ENCODE measurements at places on chromosomes 2 and 18.

DNA sequence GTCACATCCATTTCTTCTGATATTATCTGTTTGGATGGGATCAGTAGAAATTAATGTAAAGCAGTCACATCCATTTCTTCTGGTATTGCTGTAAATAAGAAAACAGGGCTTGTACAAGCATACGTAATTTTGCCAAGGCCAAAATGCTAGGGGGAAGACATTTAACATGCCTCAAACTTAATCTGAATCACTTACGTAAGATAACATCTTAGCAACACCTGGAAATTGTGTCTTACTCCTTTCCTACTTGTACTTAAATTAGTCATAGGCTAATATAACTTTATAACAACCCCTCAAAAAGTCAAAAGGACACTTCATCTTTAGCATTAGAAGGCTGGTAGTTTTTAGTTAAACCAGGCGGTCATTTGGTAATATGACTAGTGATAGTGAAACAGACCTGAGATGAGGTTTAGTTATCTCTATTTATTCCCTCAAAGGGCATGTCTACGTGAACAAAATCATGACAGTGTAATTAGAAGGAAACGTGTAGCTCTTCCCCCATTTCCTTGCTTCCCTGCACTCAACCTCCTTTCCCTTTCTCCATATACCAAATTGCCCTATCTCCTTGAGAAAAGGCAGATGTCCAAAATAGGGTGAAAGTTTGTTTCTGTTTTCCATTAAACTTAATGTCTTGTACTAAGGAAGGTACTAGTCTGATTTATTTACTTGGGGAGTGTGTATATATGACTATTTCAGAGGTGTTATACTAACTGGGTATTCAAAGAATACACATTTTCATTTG, 99.3 kb upstream of the FZD5 start:
- no peak for DNase-seq

GRCh38 chr2:26095758-26096157, 61.9 kb downstream of the RAB10 start:
- DNase-seq, result no peak

- no peak for DNase-seq
These were observed 494.8 kb upstream of the HS6ST1 start for GRCh38 chr2:128813352-128814034.

DNA sequence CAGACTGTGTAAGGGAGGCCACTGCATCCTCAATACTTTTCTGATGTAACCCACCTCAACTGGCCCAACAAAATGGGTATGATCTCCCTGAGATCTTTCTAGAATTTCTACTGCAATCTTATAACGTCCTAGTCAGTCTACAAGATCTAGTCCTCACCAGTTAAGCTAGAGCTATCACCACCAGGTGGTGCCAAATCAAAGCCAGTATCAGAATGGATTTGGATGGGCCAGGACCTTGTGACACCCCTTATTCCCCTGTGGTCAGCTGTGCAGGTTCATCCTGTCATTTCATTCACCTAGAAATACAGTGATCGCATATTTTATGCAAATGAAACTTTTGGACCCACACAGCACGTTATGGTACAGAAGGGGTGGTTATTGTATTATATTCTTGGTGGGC, 90.3 kb downstream of the OLA1 start:
- DNase-seq, result peak; percentile 20

DNA sequence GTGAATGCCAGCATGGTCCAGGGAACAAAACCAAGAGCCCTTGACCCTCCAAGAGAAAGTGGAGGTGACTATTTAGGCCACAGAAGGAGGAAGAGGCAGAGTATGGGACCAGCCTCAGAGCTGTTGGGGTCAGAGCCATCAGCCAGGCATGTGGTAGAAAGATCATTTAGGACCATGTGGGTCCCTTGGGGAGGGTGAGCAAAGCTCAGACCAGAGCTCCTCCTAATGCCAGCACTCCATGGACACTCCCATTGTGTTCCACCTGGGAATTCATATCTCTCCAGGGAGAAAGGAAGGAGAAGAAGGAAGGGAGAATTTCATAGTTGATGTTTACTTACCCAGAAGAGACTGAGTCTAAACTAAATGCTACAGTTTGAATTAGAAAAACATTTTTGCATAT, 73.2 kb downstream of the CYBRD1 start:
- DNase-seq, result no peak

DNA sequence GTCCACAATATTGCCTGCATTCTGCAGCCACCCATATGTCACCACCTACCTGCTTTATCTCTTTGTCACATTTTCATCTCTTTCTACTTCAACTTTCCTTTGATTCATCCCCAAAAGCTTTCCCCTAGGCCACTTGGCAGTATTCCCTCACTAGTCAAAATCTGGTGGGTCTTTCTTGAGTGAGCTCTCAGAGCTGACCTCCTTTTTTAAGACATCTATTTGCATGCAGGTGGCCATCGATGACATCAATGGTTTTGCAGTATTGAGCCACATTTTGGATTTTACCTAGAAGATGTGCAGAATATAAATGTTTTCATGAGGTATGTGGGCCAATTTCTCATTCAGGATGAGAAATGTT, 133.4 kb upstream of the REG3A start:
- no peak for DNase-seq

DNA sequence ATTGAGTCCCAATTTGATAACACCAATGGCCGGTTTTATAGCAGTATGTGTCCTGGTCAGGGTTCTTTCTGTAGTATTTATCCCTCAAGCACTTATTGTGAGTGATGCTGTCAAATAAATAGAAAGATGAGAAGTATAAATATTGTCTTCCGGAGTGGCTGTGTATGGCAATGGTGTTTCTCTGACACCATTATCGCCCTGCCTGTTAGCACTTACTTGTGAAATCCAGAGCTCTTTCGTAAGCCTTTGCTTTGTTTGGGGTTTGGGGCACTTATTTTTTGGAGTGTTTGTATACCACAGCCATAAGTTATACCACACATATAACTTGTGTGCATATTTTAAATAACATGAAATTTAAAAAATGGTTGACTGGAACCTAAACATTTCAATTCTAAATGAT, 29.3 kb downstream of the CD8B2 start:
- no peak for DNase-seq

DNA sequence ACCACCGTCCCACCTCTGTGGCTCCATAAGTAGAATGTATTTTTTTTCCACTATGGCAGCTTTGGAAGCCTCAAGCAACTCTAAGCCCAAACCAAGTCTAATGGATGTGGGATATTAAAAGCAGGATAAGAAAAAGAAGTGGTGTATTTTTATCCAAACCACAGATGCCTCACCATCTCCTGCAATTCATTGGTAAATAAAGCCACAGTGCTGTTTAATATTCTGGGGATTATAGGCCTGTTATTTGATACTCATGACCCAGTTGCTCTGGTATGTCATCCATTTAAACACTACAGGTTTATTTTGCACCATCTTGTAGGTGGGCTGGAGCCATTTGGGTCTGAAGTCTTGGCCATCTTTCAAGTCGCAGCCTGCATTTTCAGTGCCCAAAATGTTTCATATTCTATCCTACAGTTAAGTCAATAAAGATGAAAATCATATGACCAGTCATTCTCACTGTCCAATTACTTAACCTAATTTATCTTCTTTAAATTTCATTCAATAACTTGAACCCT, 279.5 kb upstream of the EPHA4 start:
- DNase-seq, result no peak

DNA sequence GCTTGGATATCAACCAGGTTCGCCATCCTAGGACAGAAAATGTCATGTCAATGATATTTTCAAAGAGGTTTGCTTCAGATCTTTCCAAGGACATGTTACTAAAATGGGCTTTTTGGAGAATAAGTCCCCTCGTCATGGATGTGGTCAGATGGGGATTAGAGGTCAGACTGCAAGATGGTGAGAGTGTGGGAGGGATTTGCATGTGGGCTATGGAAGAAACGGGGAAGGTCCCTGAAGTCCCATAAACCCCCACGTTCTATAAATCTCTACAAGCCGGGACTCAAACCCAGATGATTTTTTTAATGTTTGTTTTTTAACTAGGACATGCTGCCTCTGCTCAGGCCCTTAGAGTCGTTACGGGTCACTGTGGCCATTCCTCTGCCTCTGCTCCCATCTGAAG, 37.7 kb upstream of the IGFBP5 start:
- DNase-seq, result no peak

DNA sequence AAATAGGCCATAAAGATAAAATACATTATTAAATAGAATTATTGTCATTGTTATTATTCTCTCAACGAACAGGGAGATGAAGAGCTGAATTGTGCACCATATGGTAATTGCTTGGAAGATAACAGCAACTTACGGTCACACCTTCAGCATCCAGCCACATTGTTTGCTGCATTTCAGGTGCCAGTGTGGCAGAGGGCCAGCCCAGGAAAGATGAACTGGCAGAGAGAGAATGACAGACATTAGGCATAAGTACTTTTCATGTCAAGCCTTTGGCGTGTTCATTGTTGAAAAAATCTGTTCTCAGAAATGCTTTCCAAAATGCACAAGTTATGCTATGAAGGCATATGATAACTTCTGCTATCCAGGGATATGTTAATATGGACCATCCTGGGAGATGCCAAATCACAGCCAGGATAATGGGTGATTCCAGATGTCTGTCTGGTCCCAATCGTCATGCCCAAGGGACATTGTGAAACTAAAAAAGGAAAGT, 748.6 kb upstream of the PIK3C3 start:
- DNase-seq, result no peak

GRCh38 chr2:108073415-108074072, 87.2 kb downstream of the SLC5A7 start:
- DNase-seq, result no peak

- no peak for DNase-seq
These were observed 19.1 kb downstream of the TRAF3IP1 start for GRCh38 chr2:238339395-238339780.

DNA sequence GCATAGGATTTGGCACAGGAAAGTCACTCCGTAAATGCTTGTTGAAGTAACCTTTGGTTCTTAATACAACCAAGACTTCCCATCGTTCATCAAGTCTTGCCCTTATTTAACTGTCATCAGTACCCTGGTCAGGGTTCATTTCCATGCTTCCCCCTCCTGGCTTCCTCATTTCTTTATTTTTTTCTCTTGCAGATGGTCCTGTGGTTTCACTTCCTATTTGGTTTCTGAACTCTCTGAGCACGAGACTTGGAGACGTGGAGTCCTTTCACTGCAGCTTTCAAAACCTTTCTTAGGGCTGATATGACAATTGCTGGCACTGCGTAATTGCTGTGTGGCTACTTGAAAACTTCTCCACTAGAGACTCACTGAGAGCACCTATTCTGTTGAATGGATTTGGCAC, 59.9 kb upstream of the PID1 start:
- no peak for DNase-seq

DNA sequence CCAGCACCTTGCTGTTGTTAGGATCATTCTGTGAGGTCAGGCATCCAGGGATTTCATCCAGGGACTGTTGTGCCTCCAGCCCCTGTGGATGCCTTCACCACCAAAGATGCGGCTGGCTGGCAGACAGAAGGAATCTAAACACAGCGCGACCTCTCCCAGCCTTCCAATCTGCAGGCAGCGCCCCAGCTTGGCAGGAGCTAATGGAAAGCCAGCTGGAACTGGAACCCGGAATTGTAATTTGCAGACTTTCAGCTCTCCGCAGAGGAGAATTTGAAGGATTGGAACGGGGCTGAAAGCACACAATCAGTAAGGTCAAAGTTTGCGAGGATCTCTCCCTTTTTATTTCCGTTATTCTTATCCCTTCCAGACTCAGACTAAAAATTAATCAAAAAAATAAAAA, 127.8 kb downstream of the TRIB2 start:
- DNase-seq, result no peak

- no peak for DNase-seq
These were observed 86.1 kb downstream of the FARSB start for GRCh38 chr2:222569826-222570225.

- DNase-seq, result no peak
These were observed 39.1 kb downstream of the EHBP1 start for GRCh38 chr2:62744603-62745002.

GRCh38 chr18:34661464-34662087, 48.5 kb upstream of the DTNA start:
- peak; percentile 47 for DNase-seq

- DNase-seq, result no peak
These were observed 471.4 kb downstream of the DCDC2C start for GRCh38 chr2:4174796-4175195.

DNA sequence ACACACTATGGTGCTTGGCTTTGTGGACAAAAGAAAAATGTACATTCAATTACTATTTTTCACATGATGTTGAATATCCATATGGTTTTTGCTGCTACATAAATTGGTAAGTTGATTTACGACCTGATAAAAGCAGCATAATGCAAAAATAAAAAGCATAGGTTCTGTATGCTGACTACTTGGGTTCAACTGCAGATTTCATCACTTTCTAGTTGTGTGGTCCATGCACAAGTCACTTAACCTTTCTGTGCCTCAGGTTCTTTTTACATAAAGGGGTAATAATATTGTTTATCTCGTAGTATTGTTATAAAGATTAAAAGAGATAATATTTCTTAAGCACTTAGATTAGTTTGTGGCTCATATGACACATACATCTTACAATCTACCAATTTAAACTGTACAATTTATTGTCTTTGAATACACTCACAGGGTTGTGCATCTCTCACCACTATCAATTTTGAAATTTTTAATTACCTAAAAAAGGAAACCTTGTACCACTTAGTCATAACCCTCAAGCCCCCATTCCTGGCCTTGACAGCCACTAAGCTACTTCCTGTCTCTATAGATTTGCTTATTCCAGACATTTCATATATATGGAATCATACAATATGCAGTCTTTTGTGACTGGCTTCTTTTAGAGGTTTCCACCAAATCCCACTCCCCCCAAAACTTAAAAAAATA, 1443.9 kb downstream of the SUCLG1 start:
- no peak for DNase-seq

DNA sequence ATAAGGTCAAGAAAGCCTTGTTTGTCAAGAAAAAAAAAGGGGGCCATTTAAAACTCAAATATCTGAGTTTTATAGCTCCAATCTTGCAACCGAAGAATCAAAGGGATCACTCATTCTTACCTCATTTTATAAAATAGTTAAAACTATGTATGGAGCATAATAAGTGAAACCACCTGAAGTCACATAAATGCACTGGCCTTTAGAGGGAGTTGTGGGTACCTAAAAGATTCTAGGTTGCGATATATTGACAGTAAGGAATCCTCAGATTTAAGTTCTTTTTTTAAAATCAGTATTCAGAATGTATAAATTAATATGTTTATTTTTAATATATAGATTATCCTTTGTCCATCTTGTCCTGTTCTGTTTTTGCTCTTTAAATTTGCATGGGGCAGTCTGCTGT, 3.4 kb downstream of the ARHGAP28 start:
- no peak for DNase-seq

DNA sequence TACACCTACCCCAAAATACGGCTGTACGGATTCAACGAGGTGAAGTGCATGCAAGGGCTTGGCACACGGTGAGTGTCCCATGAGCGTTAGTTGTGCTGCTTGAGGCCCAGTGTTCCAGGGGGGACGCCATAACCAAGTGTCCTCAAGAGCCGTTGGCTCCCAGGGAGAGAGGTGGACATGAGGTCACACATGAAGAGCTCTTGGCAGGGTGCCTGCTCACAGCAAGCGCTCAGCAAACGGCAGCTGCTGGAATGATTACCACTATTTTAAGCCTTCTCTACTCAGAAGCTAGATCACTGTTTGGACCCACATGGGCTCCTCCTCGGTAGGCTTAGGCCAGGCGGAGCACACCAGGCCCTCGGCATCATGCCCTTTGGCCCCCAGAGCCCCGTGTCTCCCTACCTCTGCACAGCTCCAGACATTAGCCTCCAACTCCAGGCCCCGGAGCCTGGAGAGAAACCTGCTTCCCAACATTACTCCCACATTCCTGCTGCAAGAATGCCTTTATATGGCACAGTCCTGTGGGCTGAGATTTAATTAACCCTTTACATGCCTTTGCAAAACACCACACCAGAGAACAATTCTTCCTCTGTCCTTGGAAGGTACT, 68.4 kb upstream of the PPP1CB start:
- peak; percentile 40 for DNase-seq

- DNase-seq, result no peak
These were observed 51.6 kb downstream of the LNPK start for GRCh38 chr2:175950512-175950911.

All from NCI-H1092 (cell line).